ENCODE measurements at places on chromosomes 2 and 18. TPM values are rescaled to one million over a fixed set of nuclear protein-coding genes. Genes with fewer than 3 reads are reported as not detected.

DNA sequence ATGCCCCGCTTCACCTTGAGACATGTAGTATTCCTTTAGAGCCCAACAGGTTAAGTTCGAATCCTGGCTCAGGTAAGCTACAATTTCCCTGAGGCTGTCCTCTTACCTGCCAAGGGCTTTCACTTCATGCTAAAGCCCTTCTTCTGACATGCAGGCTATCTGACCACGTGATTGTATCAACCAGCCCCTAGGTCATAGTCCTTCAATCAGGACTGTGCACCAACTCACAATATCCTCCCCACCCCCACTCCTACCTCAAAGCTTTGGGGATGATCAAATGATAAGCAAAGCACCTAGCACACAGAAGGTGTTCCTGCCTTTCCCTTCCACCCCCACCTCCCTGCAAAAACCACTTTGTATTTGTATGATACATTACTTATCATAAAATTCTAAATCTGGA, 78.9 kb downstream of the AAK1 start:
- no peak for DNase-seq

GRCh38 chr2:59015027-59015426, 773.9 kb upstream of the FANCL start:
- no peak for DNase-seq

- DNase-seq = no peak
These were observed 126.0 kb downstream of the GLI2 start for GRCh38 chr2:120861576-120862191.

DNA sequence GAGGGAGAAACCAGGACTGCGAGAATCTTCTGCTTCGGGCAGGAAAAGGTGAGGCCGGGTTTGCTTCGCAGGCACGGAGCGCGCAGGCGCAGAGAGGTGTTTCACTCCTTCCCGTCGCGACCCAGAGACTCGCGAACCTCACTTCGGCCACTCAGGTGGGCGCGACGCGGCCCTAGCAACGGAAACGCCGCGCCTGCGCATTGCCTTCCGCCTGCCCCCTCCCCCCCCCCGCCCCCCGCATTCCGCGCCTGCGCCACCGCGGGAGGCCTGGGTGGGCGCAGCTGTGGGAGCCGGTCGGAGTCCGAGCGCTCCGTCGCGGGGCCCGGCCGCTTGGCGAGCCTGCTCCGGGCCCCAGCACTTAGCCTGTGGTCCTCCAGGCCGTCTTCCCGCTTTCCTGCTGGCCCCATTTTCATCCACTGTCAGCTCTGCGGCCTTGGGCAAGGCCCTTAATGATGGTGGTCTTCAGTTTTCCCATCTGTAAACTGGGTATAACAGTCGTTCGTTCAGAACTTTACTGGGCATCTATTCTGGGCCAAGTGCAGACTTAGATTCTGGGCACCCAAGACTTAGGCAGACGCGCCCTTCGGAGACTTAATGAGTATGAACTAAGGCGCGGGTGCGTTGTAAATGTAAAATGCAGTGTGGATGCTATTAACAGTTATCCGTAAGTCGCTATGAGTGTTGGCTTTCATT, 62.1 kb upstream of the ACKR3 start:
- no peak for DNase-seq

DNA sequence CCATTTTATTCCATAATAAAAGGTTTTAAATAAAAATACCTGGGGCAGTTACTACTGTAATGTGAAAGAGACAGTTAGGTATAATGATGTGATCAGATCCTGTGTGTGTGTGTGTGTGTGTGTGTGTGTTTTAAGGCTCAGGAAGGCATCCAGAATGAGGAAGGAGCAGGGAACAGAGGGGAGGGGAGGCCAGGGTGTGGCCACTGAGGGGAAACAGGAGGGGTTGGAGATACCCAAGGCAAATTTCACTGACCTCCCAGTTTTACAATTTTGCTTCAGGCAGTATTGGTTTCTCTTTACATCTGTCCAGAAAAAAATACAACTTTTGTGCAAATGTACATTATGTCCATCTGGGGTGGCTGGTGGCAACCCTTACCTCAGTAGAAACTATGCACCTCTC, 163.5 kb upstream of the FBXO11 start:
- DNase-seq = no peak

GRCh38 chr2:26299471-26300101, 46.4 kb upstream of the SELENOI start:
- peak; percentile 52 for DNase-seq

GRCh38 chr18:74148543-74149070, 284 bp downstream of the TIMM21 start:
- DNase-seq = no peak

DNA sequence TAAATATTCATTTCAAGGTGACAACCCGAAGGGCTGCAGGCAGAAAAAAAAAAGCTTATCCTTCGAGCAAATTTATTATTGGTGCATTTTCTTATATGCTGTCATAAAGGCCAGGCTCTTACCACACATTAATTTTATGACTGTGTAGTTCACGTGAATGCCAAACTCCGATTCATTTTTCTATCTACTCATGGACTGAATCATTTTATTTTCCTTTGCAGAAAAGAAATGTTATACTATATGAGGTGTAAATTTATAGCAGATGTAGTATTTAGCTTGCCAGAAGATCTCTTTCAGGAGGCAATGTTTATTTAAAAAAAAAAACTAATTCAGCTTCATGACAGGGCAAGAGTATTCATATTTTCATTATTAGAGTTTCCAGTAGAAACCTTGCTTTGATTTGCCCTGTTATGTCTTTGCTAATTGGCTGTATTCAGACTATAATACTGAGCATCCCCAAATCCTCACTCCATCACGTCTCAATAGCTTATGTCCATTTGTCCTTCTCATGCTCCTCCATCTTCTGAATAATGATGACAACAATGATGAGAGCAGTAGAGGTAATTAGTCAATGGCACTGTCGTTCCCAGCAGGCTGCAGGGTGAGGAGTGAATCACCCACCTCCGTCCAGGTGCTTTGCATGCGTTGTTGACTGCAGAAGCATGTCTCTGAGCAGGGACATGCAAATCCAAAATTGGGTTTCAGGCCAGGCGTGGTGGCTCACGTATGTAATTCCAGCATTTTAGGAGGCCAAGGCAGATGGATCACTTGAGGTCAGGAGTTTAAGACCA, 101.1 kb upstream of the RAB12 start:
- DNase-seq = no peak

GRCh38 chr18:59646963-59647307, 50.3 kb downstream of the CCBE1 start:
- no peak for DNase-seq

DNA sequence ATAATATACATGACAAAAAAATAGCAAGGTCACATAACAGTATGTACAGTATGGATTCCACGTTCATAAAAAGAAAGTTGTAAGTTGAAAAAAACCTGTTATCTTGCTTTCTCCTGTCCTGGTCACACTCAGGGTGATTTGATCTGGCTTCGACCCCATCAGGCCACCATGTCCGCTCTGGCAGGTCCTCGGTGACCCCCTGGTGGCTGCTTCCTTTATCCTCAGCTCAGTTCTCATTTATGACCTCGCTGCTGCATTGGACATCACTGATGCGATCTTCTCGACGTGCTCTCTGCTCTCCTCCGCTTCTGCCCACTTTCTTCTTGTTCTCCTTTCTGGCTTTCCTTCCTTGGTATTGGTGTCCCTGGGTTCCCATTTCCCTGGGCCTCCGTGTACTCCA, 29.7 kb downstream of the DGKD start:
- DNase-seq = no peak

The RTP5 gene
- total RNA-seq = not detected

The STAM2 gene
- 23.7 TPM for total RNA-seq

Data from H4 (cell line).